ENCODE measurements at places on chromosomes 12 and 14.

GRCh38 chr12:57726151-57726883, 12.2 kb downstream of the AGAP2 start:
- no peak for DNase-seq

- DNase-seq, result no peak
Observed at GRCh38 chr12:72236071-72236705, 36.0 kb upstream of the TRHDE start.

GRCh38 chr14:59154373-59154772, 34.1 kb upstream of the DAAM1 start:
- no peak for DNase-seq

DNA sequence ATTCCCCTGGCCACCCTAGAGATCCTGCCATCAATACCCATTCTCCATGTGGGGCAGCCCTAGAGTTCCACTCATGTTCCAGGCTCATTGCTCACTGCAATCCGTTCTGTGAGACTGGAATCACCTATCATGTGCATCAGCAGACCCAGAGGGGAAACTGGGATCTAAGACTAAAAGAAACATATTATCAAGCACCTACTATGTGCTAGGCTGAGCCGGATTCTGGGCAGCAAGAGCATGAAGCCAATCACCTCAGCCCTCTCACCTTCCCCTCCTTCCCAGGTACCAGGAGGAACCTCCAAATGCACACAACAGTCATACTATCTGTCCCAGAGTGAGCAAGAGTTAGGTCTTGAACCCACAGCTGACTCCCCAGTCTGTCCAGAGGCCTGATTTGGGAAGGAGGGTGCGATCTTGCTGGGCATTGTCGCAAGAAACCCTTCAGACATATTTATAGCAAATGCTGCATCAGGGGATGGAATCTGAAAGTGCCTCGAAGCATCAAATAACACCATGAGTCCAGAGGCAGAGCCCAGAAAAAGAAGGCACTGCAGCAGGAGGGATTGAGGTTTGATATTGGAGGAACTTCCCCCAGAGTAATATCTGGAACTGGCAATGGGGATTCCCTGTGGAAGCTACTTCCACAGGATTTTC, 6.7 kb upstream of the CACNB3 start:
- no peak for DNase-seq

DNA sequence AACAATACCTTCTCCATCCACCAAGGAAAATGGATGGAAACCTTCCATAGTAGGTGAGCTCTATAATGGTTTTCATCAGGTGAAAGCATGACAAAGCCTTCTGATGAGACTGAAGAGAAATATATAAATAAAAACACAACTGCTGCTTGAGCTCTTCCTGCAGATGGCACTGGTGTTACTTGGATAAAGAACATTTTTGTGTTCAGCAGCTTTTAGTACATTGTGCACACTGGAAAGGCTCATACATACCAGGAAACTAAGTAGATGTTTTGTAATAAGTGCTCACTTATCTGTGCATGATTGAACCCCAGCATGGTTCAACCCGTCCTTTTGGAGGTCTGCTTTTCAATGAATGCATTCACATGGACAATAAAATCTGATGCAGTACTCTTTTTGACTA, 357.3 kb upstream of the MIS18BP1 start:
- DNase-seq, result no peak
